Activated T-helper 2 cell treated with anti-CD3 and anti-CD28 coated beads, Interferon-gamma antibody, Interleukin-2, Interleukin-4, amounts not matched to agents 10 μg/mL and 5 μg/mL and 100 μg/mL, durations not matched to agents 14 hours and 24 hours and 36 hours (primary cell): ENCODE measurements at places on chromosomes 11 and 22. TPM values are rescaled to one million over a fixed set of nuclear protein-coding genes. Genes with fewer than 3 reads are reported as not detected.

LRP4 gene
- total RNA-seq: 0.07 and 0.21 TPM in 2 replicates

CRYBB2 gene
- total RNA-seq: not detected in 2 replicates

H19 gene
- total RNA-seq: 0.34 TPM in 1 of 2 replicates, not detected in the other

GRCh38 chr11:3370311-3370870, 8.6 kb downstream of the ZNF195 start:
- DNase-seq: no peak

- no peak for DNase-seq
These were observed 96.8 kb downstream of the ATM start for GRCh38 chr11:108319541-108320145.

DNA sequence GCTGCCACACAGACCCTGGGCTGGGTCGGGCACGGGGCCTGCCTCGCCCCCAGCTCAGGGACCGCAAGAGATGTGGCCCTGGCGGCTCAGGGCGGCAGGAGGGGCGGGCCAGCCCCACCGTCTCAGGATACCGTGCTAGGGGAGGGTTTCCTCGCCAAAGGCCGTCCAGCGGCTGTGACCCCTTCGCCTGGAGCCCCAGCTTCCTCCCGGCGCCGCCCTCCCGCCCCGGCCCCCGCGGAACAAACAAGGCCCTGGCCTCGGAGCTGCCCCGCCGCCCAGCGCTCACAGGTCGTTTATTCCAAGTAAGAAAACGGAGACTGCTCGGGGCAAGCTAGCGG, 543 bp upstream of the AP2A2 start:
- no peak for DNase-seq
